ENCODE measurements at places on chromosomes 11 and 22. TPM values are rescaled to one million over a fixed set of nuclear protein-coding genes. Genes with fewer than 3 reads are reported as not detected.

The GLB1L3 gene
- total RNA-seq, result 1.3 TPM

The KLHDC7B gene
- total RNA-seq, result 1.7 TPM

The ART1 gene
- total RNA-seq, result not detected

The PRG2 gene
- 1.7 TPM for total RNA-seq

The GDPD4 gene
- not detected for total RNA-seq

The SCUBE2 gene
- total RNA-seq, result 0.31 TPM

The OR5M10 gene
- total RNA-seq, result not detected

DNA sequence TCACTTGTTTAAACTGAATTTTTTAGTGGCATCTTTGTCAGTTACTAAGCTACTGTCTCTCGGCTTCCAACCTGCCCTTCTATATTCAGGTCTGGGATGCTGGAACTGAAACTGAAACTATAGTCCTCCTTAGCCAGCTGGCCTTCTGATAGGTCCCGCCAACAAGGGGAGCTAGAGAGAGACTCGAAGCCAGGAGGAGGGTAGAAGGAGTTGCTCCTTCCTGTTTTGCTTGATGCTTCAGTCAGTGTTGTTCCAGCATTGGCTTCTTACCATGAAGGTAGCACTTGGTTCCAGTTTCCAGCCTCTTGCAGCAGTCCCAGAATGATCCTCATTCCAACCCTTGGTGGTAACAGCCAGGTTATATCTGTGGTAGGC, 32.9 kb upstream of the HORMAD2 start:
- H3K27me3 ChIP-seq, result no peaks in the 10 kb centered on the region
- no peak overlapping the region for H3K4me3 ChIP-seq
- H3K4me1 ChIP-seq, result no peaks in the 10 kb centered on the region
- no peaks in the 10 kb centered on the region for H3K36me3 ChIP-seq
- no peak for DNase-seq

DNA sequence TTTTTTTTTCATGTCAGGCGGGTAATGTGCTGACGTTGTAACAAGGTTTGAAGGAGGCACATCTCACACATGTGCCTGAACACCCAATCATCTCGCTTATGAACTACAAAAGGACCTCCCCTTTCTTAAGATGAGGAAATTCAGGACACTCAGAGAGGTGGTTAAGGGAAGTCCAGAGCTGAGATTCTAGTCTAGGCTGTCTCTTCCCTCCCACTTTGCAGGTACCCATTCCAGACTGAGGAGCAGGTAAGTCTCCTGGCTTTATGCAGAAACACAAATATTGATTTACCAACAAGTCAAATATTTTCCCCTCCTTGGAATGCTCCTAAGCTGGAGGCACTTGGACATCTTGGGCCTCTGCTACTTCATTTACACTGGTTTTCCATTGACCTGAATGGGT, 122.9 kb upstream of the CADM1 start:
- no peak for DNase-seq
- no peaks in the 10 kb centered on the region for H3K36me3 ChIP-seq
- no peaks in the 10 kb centered on the region for H3K4me1 ChIP-seq

- H3K4me1 ChIP-seq, result peaks cover 34% of the 10 kb centered on the region
- no peaks in the 10 kb centered on the region for H3K36me3 ChIP-seq
- peak overlapping the region; percentile 99 for H3K27ac ChIP-seq
These were observed 600 bp downstream of the FCHSD2 start for GRCh38 chr11:73141309-73142127.

GRCh38 chr11:69947793-69948255, 128.6 kb upstream of the FGF3 start:
- no peaks in the 10 kb centered on the region for H3K27me3 ChIP-seq
- H3K4me1 ChIP-seq, result no peaks in the 10 kb centered on the region
- H3K4me3 ChIP-seq, result no peak overlapping the region
- no peaks in the 10 kb centered on the region for H3K36me3 ChIP-seq

GRCh38 chr22:48315439-48316256, 1512.0 kb downstream of the BRD1 start:
- DNase-seq, result no peak
- no peak overlapping the region for H3K4me3 ChIP-seq
- no peak overlapping the region for H3K27ac ChIP-seq
- no peaks in the 10 kb centered on the region for H3K4me1 ChIP-seq

- H3K4me3 ChIP-seq, result no peak overlapping the region
- H3K36me3 ChIP-seq, result peaks cover 14% of the 10 kb centered on the region
- H3K27me3 ChIP-seq, result no peaks in the 10 kb centered on the region
- no peaks in the 10 kb centered on the region for H3K4me1 ChIP-seq
These were observed 14.5 kb downstream of the DEAF1 start for GRCh38 chr11:680476-680875.

- peaks cover 24% of the 10 kb centered on the region for H3K36me3 ChIP-seq
- no peak overlapping the region for H3K4me3 ChIP-seq
- peak overlapping the region; percentile 61 for H3K27ac ChIP-seq
- peaks cover 95% of the 10 kb centered on the region for H3K4me1 ChIP-seq
These were observed 10.4 kb upstream of the CDC42BPG start for GRCh38 chr11:64854534-64855502.

GRCh38 chr11:88861618-88862017, 204.2 kb downstream of the GRM5 start:
- H3K4me1 ChIP-seq, result no peaks in the 10 kb centered on the region
- DNase-seq, result no peak
- H3K4me3 ChIP-seq, result no peak overlapping the region
- H3K27me3 ChIP-seq, result no peaks in the 10 kb centered on the region
- H3K27ac ChIP-seq, result no peak overlapping the region

DNA sequence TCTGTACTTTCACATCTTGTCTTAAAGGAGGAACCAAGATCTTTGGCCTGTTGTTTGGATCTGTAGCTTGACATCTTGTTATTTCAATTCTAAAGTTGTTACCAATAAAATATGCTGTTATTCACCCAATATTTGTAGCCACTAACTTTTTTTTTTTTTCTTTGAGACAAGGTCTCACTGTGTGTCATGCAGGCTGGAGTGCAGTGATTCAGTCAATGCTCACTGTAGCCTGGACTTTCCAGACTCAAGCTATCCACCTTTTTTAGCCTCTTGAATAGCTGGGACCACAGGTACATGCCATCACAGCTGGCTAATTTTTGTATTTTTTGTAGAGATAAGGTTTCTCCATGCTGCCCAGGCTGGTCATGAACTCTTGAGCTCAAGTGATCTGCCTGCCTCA, 769.4 kb downstream of the DLG2 start:
- no peaks in the 10 kb centered on the region for H3K36me3 ChIP-seq
- no peak overlapping the region for H3K4me3 ChIP-seq
- no peak overlapping the region for H3K27ac ChIP-seq
- no peaks in the 10 kb centered on the region for H3K4me1 ChIP-seq
- no peaks in the 10 kb centered on the region for H3K27me3 ChIP-seq

GRCh38 chr22:33780531-33781136, 139.6 kb downstream of the LARGE1 start:
- H3K4me1 ChIP-seq, result no peaks in the 10 kb centered on the region
- no peaks in the 10 kb centered on the region for H3K36me3 ChIP-seq
- H3K27ac ChIP-seq, result no peak overlapping the region
- H3K4me3 ChIP-seq, result no peak overlapping the region
- DNase-seq, result no peak

DNA sequence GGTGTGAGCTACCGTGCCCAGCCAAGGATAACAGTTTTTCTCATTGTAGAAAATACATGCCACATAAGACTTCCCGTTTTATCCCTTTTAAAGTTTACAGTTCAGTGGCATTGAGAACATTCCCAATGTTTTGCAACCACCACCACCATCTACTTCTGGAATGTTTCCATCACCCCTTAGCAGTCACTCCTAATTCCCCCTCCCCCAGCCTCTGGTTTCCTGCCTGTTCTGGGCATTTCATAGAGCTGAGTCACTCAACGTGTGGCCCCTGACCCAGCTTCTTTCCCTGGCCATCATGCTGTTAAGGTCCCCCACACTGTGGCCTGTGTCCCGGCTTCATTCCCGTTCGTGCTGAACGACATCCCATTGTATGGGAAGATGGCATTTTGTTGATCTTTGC, 30.7 kb downstream of the FGF4 start:
- H3K27me3 ChIP-seq, result peaks cover 2% of the 10 kb centered on the region
- no peak for DNase-seq
- H3K4me3 ChIP-seq, result no peak overlapping the region
- H3K4me1 ChIP-seq, result no peaks in the 10 kb centered on the region

- no peaks in the 10 kb centered on the region for H3K36me3 ChIP-seq
- DNase-seq, result no peak
- peaks cover 3% of the 10 kb centered on the region for H3K4me1 ChIP-seq
- no peak overlapping the region for H3K27ac ChIP-seq
These were observed 1.0 kb upstream of the NPAS4 start for GRCh38 chr11:66419825-66420224.

DNA sequence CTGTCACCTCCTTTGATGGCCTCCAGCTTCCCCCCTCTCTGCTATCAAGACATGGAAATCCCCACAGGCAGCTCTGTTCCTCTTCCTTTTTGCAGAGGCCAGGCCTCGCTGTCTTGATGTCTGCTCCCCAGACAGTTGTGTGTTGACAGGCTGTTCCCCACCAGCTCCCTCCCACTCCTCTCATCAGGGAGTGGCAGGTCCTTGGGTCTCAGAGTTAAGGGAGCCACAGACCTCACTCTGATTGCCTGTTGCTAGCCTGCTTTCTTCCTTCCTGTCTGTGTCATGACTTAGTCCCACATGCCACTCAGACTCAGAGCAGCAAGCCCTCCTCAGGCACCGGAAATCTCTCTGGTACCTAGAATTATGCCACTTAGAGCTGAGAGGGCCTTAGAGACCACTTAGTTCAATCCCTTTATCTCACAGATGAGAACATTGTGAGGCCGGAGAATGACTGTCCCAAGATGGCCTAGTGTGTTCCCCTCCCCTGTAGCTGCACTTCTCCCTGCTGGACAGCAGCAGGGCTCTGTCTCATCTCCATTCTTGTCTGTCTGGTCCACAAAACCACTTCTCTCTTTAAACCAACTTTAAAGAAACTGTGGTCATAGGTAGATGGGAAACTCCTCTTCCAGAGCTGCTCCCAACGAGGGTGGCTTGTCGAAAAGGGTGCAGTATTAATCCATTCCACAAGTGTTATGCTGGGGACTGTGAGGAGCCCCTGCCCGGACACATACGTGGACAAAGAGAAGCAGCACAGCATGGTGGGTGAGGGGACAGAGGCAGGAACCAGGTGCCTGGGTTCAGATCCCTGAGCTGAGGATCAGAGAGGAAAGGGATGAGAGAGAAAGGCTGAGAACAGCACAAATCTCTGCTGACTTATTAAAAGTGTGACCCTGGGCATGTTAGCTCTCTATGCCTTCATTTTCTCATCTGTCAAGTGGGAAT, 4.2 kb downstream of the AMPD3 start:
- peak overlapping the region; percentile 62 for H3K27ac ChIP-seq
- peak; percentile 80 for DNase-seq

DNA sequence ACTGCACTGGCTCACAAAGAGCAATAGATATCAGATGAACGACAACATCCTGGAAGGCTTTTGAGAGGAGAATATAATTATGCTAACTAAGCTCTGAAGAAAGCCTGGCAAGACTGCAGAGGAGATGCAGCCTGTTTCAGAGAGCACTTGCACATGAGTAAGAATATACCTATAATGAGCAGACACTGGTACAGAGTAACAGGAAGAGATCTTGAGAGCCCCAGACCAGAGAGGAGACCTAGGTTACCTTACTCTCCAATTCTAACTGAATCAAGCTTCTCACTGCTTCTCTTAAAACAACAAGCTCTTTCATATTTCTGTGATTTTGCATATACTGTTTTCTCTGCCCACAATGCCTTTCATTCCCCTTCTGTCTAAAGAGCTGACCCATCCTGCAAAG, 66.5 kb downstream of the FAM168A start:
- no peaks in the 10 kb centered on the region for H3K36me3 ChIP-seq
- no peak for DNase-seq
- H3K27me3 ChIP-seq, result no peaks in the 10 kb centered on the region
- H3K4me1 ChIP-seq, result peaks cover 11% of the 10 kb centered on the region
- H3K27ac ChIP-seq, result no peak overlapping the region

DNA sequence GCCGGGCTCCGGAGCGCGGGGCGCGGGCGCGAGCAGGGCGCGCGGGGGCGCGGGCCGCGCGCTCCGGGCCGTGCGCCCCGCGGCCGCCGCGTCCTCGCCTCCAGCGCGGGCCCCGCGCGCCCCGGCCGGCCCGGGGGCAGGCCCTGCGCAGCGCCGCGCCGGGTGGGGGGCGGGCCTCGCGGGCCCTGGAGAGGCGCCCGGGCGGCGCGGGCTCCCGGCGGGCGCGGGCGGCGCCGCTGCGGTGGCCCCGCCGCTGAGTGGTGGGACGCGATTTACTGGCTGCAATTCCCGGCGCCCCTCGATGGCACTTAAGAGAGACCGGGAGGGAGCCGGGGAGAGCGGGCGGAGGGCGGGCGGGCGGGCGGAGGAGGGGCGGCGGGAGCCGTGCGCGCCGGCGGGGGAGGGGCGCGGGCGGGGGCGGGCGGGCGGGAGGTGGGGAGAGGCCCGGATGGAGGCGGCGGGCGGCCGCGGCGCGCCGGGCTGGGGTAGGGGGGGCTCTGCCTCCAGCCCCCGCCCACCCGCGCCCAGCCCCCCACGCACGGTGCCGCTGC, 73.2 kb upstream of the TCF20 start:
- no peak overlapping the region for H3K4me3 ChIP-seq
- H3K4me1 ChIP-seq, result no peaks in the 10 kb centered on the region
- peaks cover 10% of the 10 kb centered on the region for H3K27me3 ChIP-seq
- H3K36me3 ChIP-seq, result no peaks in the 10 kb centered on the region

GRCh38 chr11:102110761-102111010, 439 bp downstream of the YAP1 start:
- no peak overlapping the region for H3K27ac ChIP-seq
- no peaks in the 10 kb centered on the region for H3K4me1 ChIP-seq
- H3K4me3 ChIP-seq, result no peak overlapping the region
- H3K27me3 ChIP-seq, result peaks cover 12% of the 10 kb centered on the region
- no peak for DNase-seq
- no peaks in the 10 kb centered on the region for H3K36me3 ChIP-seq

DNA sequence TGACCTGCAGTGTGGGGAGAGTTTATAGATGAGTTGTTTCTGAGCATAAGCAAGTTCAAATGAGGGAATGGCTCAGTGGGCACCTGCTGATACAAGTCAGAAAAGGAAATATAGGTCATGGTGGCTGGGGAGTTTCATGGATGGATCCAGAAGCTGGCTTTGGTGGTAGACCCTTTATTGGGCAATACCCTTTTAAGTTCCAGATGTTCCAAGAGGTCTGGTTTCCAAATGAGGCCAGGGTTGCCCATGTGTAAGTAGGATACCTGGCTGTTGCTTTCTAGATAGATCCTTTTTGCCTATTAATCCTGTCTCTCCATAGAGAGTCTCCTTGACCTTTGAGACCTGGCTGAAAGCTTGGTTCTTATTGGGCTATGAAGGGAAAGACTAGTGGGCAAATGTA, 2.2 kb downstream of the STIM1 start:
- peak overlapping the region; percentile 94 for H3K4me3 ChIP-seq
- no peaks in the 10 kb centered on the region for H3K36me3 ChIP-seq
- peak overlapping the region; percentile 79 for H3K27ac ChIP-seq
- peaks cover 46% of the 10 kb centered on the region for H3K4me1 ChIP-seq
- no peak for DNase-seq
